ENCODE measurements at places on chromosomes 6 and 20. TPM values are rescaled to one million over a fixed set of nuclear protein-coding genes. Genes with fewer than 3 reads are reported as not detected.

DNA sequence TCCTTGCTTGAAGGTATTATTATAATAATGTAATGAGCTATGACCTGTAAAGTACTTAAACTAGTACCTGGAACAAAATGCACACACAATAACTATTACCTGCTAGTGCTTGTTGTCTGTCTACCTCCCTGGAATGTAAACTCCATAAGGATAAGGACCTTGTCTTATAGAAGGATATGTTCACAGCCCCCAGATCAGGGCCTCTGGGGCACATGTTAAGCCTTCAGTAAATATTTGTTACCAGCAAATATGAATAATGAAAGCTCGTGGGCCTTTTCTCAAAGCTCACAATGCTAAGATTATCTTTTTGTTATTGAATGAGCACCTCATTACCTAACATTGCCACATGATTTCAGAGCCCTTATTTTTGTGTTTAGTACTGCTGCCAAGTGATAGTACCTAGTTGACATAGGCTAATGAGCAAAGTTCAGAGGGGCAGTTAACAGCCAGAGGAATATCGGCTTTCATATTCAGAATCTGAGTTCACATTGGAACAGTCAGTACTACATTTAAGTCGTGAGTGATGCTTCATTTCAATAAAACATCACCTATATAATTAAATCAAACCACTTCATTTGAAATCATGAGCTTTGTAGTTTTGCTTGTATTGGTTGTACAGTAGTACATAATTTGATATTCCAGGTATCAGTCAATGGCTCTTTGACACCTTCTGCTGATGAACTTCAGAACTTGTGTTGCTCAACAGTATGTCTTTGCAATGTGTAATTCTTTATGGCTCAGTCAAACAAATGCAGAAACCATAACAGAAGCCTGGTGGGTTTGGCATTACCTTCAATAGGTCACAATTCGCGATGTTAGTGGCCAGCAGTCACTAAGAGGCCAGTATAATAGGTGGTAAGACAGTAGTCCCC, 11.8 kb upstream of the SMLR1 start:
- DNase-seq, result no peak

GRCh38 chr20:13638162-13638495, 603 bp downstream of the TASP1 start:
- no peak for DNase-seq

DNA sequence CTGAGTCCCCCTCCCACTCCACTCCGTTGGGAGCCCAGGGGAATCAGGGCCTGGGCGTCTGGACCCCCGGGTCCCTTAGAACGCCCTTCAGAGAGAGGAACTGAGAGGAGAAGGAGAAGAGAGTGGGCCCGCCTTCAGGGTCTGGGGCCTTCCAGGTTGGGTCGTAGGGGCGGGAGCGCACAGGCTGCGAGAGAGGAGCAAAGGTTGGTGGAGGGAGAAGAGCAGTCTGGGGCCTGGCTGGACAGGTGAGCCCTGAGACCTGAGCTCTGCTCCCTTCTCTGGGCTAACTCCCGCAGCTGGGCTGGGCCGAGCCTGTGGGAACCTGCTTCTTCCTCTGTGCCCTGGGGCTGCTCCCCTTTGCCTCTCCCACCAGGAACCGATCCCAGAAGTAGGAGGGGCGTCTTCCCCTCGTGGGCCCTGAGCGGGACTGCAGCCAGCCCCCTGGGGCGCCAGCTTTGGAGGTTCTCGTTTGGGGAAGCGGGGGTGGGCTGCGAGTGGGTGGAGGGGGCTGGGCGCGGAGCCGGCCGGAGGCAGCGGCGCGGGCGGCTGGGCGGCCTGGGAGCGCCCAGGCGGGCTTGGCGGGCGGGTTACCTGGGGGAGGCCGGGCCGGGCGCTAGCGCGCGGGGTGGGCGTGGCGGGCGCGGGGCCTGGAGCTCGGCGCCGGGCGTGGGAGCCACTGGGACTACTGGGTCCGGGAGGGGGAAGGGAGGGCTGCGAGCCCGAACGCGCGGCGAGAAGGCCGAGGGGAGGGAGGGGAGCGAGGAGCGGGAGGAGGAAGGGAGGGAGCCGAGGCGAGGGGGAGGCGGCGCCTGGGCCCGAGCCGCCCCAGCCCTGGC, at the start of gene DDR1:
TSS of gene DDR1 (plus strand) at position 835 of the 836 bp plus-strand sequence. CDS start 4,211 bp downstream, outside the sequence.
- DNase-seq, result no peak

GRCh38 chr20:23153696-23154341, 67.7 kb upstream of the CD93 start:
- DNase-seq, result no peak

DNA sequence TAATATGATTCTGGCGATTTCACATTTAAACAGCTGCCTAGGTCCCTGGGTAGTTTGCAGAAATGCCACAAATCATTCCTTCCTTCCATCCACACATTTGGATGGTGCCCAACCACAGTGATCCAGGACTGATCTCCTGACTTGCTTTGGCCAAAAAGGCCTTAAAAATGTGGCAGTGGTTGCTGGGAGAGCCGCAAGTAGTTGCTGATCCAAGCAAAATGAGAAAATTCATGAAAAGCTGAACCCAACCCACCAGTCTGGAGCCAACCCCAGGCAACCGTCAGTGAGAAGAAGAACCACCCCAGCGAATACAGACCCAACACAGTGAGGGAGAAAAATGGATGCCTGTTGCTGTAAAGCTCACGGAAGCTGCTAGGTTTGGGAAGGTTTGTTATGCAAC, 25.1 kb downstream of the RALGAPA2 start:
- no peak for DNase-seq

GRCh38 chr20:17904027-17904426, 64.6 kb downstream of the SNX5 start:
- DNase-seq, result no peak

- DNase-seq, result no peak
Measured at GRCh38 chr20:16147216-16147615, 426.0 kb downstream of the KIF16B start.

DNA sequence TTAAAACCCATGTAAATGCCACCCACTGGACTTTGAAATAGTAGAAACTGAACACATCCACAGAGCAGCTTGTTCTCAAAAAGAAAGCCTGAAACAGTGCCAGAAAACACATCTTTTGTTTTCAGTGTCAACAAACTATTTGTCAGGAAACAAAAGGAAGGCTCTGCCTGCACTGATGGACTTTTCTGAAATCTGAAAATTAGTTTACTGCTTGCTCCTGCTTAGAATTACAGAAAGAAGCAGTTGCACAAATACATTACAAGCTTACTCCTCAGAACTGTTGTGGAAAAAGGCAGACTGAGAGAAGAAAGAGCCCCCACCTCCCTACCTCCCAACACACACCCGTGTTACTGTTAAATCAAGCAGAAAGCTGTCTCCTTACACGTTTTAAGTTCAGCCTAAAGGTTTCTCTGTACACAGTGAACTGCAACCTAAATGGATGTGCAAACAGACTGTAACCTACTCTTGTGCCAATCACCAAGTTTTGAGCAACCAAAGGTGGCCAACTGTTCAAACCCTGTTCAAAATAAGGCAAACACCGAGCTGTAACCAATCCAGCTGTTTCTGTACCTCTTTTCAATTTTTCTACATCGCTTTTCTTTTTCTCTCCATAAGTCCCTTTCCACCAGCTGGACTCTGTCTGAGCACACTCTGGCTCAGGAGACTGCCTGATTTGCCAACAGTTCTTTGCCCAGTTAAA, 43.7 kb downstream of the FRK start:
- no peak for DNase-seq

GRCh38 chr6:41551086-41551700, 5.0 kb downstream of the FOXP4 start:
- no peak for DNase-seq

DNA sequence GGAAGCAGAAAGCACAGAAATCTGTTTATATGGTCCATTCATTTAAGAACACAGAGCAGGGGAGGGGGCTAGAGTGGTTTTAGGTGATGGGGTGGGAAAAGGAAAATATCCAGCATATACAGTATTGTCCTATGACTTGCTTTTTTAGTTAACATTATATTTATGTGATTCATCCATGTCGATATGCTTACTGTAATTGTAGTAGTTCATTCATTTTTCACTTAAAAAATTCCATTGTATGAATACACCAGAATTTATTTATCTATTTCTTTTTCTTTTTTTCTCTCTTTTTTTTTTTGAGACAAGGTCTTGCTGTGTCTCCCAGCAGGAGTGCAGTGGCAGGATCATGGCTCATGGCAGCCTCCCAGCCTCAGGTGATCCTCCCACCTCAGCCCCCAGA, 9.6 kb upstream of the PRIM2 start:
- DNase-seq, result no peak

- DNase-seq, result no peak
Measured at GRCh38 chr20:37453836-37454235, 67.2 kb upstream of the NNAT start.

DNA sequence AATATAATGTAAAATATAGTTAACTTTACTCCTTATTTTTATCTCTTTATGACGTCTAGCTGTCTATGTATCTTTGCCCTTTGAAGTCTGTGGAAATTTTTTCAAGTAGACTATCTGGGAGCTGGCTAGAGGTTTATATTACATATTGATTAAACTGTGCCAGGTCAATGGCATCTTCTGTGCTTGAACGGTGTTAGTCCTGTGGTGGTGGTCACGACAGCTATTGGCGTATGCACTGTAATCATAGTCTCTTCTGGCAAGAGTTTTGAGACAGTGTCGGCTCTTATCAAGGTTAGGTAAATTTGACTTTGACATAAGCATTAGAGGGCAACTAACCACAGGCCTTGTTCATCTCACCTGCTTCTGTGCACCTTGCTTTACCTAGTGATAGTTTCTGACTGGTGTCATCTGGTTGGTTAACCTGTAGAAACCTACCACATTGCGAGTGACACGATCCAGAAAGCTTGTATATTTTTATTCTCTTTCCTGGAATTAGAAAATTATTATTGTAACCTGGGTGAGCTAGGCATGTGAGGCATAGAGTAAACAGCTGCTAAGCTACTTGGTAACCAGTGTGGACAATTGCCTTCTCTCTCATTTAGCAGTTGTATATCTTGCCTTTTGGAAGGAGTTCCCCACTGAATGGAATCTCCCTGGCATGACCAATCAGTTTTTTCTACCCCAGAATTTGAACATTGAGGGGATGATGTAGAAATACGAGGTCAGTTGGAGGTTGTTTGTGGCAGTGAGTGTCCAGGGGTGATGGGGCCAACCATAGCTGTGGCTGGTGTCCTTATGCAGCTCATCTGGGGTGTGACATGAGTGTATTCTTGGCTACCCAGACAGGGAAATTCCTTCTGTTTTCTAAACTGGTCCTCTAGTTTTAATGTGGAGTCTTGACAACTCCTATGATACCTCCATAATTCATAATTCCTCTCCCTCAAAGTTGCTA, 45.9 kb downstream of the SH3BGRL2 start:
- DNase-seq, result no peak

DNA sequence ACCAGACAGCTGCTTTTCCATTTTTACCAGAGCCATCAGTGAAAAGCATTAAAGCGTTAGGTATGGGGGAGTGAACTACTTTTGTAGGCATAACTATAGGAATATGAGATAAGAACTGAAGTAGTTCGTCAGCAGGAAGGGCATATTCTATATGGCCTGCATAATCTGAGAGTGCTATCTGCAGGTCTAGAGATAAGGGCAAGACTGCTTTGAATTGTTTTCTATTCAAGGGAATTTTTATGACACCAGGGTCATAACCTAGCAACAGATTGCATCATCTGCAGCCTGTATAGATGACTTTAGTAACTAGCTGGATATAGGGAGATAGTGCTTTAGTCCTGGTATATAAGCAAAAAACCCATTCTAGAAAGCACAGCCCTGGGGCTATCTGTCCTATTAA, 437.3 kb upstream of the HTR1E start:
- DNase-seq, result no peak

- no peak for DNase-seq
Measured at GRCh38 chr6:96124778-96125177, 109.0 kb downstream of the FUT9 start.

GRCh38 chr20:36162272-36162966, 7.9 kb downstream of the EPB41L1 start:
- DNase-seq, result no peak

DNA sequence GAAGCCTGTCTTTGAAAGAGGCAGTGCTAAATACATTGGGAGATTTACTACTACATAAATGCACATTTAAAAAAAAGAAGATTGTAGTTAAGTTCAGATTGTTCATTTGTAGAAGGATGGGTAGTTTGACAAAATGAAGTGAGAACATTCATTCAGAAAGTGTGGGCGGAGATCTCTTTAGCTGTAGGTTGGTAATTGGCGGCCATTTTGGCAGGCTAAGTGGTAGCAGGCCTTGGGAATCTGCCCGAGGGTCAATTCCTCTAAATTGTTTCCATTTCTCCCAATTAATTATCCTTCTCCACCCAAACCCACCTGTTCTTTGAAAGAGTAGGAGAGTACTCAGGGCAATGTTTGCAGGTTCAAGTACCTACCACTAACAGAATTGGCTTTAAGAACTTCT, 17.9 kb downstream of the SOX4 start:
- no peak for DNase-seq

DNA sequence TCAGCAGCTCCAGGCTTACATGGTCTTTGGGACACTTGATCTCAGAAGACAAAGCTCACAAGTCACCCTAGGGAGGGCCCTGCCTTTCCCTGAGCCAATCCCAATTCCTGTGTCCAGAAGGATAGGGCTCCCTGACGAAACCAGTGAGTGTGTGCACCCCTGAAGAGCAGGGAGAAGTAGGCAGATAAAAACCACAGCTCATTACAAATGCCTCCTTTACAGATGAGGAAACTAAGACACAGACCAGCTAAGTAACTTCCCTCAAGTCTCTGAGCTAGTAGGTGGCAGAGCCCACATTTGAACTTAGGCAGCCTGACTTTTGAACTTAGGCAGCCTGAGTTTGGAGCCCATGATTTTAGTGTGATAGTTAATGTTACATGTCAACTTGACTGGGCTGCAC, 6.7 kb upstream of the ZFAND3 start:
- DNase-seq, result no peak

- peak; percentile 23 for DNase-seq
Measured at GRCh38 chr6:25889877-25890853, 16.1 kb upstream of the SLC17A3 start.

- DNase-seq, result no peak
Measured at GRCh38 chr20:15599961-15600360, 973.3 kb downstream of the KIF16B start.

GRCh38 chr6:148890096-148890495, 143.3 kb downstream of the UST start:
- DNase-seq, result no peak

- DNase-seq, result no peak
Measured at GRCh38 chr6:55014321-55015088, 159.8 kb upstream of the HCRTR2 start.

- no peak for DNase-seq
Measured at GRCh38 chr20:40956542-40957264, 71.9 kb upstream of the TOP1 start.

DNA sequence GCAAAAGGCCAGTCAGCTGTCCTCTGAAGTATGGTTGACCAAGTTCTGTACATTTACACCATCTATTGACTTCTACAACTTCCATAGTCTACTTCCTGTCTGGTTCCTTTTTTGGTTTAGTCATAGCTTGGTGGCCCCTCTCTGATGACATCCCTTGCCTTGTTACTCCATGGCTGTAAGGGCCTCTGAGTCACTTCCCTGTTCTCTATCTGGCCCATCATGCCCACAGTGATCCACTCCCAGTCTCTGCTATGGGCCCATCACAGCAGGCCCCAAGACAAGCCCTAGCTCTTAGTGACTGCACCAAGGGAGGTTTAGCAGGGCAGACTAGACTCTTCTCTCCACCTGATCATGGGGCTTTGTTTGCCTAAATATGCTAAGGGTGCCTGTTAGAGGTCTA, 441.6 kb downstream of the HACE1 start:
- no peak for DNase-seq

HBS1L gene
- 56.9 TPM for total RNA-seq

CENPB gene
- total RNA-seq, result 63.2 TPM

HLA-DRB1 gene
- 20.4 TPM for total RNA-seq

C20orf204 gene
- 6.8 TPM for total RNA-seq

AGPAT4 gene
- total RNA-seq, result 11.4 TPM

RAET1L gene
- total RNA-seq, result not detected

TGM6 gene
- not detected for total RNA-seq

IYD gene
- total RNA-seq, result not detected

C20orf202 gene
- total RNA-seq, result not detected

UNC5CL gene
- not detected for total RNA-seq
